ENCODE measurements at places on chromosomes 5 and 9.
A peak's percentile ranks its signal among the peaks of the same experiment; 100 is the strongest.

GRCh38 chr5:32018476-32019436 lies 155.4 kb downstream of the GOLPH3 start:
- no peak for DNase-seq

GRCh38 chr5:1907616-1908015 lies 24.9 kb upstream of the IRX4 start:
- no peak for DNase-seq

GRCh38 chr9:78011049-78011448 lies 20.6 kb downstream of the GNAQ start:
- DNase-seq, result no peak

DNA sequence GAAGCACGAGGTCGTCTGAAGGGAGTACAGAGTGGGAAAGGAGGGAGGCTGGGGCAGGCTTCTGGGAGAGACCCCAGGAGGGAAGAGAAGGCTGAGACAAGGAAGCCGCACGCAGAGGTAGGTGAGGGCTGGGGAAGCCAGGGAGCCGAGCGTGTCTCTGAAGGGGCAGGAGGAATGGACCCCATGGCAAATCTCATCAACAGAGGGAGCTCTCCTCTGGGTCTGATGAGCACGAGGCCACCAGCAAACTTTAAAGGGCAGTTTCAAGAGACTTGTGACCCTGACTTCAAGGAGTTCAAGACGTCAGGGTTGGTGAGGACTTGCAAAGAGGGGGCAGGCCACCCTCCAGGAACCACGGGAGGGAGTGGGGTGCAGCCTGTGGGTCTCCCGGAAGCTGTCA lies 326.2 kb upstream of the IRX2 start:
- no peak for DNase-seq

GRCh38 chr9:4640027-4640426 lies 22.1 kb upstream of the PLPP6 start:
- DNase-seq, result peak; percentile 49

DNA sequence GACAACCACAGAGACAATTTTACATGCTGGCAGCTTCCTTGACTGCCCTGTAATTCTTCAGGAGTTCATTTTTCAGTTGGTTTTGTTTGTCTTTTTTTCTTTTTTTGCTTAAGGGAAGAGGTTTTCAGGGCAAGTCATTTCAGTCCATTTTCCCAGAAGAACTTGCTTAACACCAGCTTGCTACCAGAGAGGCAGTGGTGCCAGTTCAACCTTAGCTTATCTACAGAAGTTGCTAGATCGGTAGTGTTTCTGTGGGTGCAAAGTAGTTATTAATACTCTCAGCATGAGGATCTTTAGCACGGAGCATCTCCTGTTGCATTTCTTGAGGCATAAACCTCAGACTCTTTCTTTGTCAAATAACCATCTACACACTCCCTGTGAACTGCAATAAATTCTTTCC lies 1.1 kb downstream of the SPEF2 start:
- no peak for DNase-seq

- no peak for DNase-seq
These were observed 49.9 kb upstream of the SNCAIP start for GRCh38 chr5:122262103-122262502.

GRCh38 chr9:122370303-122370702 lies 521 bp upstream of the PTGS1 start:
- DNase-seq, result no peak

DNA sequence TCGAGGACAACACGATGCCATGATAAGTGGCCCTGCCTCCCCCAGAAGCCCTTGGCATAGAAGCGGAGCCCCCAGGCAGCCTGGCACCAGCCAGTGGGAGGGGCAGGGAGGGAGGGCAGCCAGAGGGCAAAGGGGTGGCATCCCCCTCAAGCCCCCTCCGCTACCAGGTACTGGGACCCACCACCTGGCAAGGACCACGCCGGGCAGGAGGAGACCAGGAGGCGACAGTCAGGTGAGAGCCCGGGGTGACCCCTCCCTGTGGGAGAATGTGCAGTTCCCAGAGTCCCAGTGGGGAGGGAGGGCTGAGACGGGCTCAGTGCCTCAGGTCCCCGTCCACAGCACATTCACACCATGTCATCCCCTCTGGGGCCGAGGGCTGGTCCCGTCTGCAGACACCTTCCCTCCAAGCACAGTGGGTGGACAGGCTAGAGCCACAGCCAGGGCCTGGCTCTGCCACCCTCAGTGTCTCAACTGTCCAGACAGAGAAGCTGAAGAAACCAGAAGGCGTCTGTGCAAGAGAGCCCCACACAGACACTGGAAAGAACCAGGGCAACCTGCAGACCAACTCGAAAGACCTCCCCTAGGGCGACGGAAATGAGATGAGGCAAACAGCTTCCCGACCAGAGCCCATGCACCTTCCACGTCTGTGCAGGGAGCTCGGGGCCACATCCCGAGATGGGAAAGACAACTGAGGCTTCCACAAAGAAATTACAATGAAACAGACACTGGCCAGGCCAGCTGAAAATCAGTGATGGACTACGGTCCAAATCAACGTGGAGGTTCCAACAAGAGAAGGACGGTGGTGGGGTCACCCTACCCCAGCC lies 11.1 kb downstream of the BRD3 start:
- DNase-seq, result no peak

All from CD8-positive, alpha-beta memory T cell (primary cell).